Vagina (tissue), 2 donors: ENCODE measurements at places on chromosomes 5 and 9.

- no peak overlapping the region for H3K4me3 ChIP-seq
- H3K4me1 ChIP-seq: no peaks in the 10 kb centered on the region
- no peaks in the 10 kb centered on the region for H3K27me3 ChIP-seq
Measured at GRCh38 chr5:172238334-172238733, 44.4 kb downstream of the EFCAB9 start.

DNA sequence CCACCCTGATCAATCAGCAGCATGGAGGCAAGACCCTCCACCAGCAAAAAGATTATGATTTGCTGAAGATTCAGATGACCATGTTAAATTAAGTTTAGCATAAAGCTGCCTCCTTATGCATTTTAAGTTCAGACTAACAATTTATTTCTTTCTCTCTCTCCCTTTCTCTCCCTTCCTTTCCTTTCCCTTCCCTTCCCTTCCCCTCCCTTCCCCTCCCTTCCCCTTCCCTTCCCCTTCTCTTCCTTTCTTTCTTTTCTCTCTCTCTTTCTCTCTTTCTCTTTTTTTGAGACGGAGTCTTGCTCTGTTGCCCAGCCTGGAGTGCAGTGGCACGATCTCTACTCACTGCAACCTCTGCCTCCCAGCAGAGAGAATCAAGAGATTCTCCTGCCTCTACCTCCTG lies 1.4 kb upstream of the MELK start:
- no peak overlapping the region for H3K4me3 ChIP-seq
- H3K36me3 ChIP-seq: no peaks in the 10 kb centered on the region

DNA sequence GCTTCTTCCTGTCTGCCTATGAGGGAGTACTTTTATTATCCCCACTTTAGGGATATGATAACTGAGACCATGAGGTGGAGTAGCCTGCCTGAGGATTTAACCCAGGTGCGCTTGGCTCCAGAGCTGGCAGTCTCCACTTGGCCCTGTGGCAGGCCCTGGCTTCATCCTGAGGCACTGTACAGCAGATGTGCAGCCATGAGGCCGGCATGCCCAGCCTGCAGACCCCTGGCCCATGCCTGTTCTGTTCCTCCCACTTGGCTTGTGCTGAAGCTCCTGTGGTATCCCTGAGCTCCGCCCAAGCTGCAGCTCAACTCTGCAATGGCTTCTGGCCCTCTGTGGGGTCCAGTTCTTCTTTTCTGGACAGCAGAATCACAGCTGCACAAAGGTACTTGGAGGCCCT lies 31.8 kb upstream of the RAPGEF1 start:
- no peaks in the 10 kb centered on the region for H3K36me3 ChIP-seq
- H3K27me3 ChIP-seq: no peaks in the 10 kb centered on the region
- H3K27ac ChIP-seq: no peak overlapping the region
- H3K4me3 ChIP-seq: no peak overlapping the region
- DNase-seq: no peak

DNA sequence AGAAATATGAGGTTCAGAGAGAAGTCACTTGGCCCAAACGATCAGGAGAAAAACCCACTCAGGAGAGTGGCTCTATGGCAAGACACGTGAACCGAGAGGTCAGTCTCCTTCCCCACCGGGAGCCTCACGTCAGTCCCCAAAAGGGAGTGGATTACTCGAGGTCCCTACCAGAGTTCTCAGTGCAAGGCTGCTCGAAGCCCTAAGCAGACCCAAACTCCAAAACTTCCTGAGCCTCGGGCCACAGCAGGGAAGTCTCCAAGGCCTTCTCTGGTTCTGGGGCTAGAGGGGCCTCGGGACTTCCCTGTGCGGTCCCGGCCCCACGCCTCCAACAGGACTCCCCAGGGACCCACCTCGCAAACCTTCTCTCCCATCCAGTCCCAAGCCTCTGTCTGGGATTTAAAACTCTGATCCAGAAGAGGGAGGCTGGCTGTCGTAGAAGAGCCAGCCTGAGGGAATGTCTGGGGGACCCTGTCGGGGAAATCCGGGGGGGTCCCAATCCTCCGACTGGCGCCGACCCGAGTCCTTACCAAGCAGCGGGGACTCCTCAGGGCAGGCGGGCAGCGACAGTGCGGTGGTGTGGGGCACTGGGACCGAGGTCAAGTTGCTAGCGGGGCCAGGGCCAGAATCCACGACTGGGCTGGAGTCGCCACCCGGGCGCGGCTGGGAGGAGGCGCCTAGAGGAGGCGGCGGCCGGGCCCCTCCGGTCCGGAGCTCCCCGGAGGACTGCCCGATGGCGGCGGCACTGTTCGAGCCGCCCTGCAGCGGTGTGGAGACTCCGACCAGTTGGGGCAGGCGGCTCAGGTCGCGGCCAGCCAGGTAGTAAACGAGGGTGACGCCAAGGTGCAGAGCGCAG lies 679 bp downstream of the B4GALT1 start:
- no peaks in the 10 kb centered on the region for H3K36me3 ChIP-seq
- H3K27me3 ChIP-seq: no peaks in the 10 kb centered on the region
- peak; percentile 92 for DNase-seq
- peak overlapping the region; percentile 98 for H3K27ac ChIP-seq
- H3K4me3 ChIP-seq: peak overlapping the region; percentile 79
- H3K4me1 ChIP-seq: peaks cover 55% of the 10 kb centered on the region

GRCh38 chr5:134561871-134562296 lies 36.4 kb downstream of the JADE2 start:
- no peaks in the 10 kb centered on the region for H3K4me1 ChIP-seq
- no peaks in the 10 kb centered on the region for H3K27me3 ChIP-seq
- H3K27ac ChIP-seq: no peak overlapping the region
- no peak overlapping the region for H3K4me3 ChIP-seq
- H3K36me3 ChIP-seq: peaks cover 72% of the 10 kb centered on the region
